ENCODE measurements at places on chromosomes 6 and 20.

DNA sequence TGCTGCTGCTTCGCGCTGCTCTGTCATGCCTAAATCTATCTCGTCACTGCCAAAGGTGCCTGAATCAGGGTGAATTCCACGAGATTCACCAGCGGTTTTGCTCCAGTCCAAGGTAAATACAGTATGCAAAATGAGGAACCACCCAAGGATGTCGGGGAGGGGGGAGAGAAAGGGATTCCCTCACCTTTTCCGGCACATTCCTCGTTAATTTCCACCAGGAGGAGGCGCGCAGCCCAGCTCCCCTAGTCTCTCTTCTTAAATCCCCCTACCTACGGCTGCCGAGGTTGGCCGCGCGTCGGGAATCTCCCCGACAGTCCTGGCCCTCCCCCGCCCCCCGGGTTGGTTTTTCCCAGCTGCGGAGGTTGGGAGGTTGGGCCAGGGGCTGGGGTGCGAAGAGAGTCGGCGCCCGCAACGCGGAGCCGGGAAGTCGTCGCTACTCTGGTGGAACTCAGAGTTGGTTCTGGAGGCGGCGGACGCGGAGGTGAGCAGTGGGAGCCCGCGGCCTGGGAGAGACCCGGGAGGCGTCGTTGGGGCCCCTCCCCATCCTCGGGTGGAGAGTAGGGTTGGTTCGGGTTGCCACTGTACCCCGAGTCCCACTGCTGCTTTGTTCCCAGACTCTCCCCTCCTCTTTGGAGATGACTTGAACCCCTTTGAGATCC lies at the start of gene TPBG:
Gene TPBG, plus strand, starts transcription at position 390 of the 659 bp plus-strand sequence. CDS start 1,145 bp downstream, outside the sequence.
- peak; percentile 86 for DNase-seq

DNA sequence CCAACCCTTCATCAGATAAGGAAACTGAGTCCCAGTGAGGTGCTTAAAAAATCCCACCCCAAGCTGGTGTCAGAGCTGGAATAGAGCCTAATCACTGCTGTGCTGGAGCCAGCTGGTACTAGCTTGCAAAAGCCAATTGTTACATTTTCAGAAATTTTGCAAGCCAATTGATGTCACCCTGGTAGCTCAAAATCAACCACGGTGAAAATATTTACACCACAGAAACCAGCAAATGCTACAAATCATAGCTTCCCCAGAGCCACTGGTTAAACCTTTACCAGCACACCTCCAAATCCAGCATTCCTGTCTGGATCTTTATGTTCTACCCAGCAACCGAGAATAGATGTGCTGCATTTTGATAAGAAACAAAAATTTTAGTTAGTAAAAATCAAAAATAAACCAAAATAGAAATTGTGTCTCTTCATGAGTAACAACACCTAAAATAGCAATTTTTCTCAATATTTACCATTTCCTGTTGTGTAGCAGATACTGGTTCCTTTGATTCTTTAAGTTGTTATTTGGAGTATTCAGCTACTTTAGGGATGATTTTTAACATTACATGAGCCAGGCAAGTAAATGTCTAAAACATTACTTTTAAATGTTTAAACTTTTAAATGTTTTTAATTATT lies 7.2 kb upstream of the LCA5 start:
- no peak for DNase-seq

- DNase-seq: peak; percentile 25
These were observed 87.2 kb downstream of the PDE7B start for GRCh38 chr6:135938576-135939207.

GRCh38 chr6:252775-253535 lies 39.3 kb upstream of the DUSP22 start:
- peak; percentile 66 for DNase-seq

DNA sequence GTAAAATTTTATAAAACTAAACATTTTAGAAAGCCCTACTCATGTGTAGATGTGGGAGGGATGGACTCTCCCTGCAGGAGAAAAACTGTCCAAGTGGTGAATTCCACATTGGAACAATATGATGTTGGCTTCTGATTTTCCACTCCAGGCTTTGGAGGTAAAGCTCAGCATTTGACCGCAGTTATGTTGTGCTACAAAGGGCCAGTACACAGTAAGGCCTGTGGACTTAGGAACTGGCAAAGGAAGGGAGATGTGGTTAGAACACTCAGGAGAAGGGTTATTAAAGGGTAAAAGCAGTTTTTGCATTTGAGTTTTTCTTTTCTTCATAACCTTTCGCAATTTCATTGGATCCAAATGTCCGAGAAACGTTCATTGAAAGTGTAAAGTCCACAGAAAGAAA lies 150.3 kb upstream of the SASH1 start:
- DNase-seq: peak; percentile 59

GRCh38 chr6:54992789-54993188 lies 146.2 kb downstream of the FAM83B start:
- DNase-seq: peak; percentile 45

DNA sequence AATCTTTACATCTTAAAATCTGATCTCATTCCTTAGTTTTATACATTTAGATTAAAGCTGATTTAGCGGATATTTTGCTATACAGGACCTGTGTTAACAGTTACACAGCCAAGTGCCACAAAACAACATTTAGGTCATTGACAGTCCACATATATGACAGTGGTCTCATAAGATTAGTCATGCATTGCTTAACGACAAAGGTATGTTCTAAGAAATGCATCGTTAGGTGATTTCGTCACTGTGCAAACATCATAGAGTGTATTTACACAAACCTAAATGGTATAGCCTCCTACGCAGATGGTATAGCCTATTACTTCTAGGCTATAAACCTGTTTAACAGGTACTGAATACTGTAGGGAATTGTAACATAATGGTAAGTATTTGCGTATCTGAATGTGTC lies 21.6 kb downstream of the ADGRG6 start:
- DNase-seq: peak; percentile 98

- peak; percentile 29 for DNase-seq
These were observed 171.2 kb upstream of the TSHZ2 start for GRCh38 chr20:52800734-52801627.

DNA sequence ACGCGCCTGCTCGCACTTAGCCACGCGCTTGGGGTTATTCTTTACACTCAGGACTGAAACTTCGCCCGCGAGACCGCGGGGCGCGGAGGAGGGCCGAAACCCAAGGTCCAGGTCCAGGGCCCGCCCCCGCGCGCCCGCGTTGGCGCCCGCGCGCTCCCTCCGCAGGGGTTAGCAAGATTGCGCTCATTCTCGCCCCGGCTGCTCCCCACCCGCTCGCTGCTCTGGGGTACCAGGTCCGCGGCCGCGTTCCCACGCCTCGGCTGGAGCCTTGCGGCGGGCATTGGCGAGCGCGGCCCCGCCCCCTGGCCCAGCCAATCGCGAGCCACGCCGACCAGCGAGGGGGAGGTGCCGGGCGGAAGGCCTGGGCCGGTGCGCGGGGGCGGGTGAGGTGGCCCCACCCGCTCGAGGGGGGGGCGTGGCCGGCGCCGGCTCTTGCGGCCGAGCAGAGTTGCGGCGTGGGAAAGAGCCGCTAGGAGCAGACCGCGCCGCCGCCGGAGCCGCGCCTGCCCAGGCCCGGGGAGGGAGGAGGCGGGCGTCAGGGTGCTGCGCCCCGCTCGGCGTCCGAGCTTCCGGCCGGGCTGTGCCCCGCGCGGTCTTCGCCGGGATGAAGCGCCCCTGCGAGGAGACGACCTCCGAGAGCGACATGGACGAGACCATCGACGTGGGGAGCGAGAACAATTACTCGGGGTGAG lies at the start of gene HEY2:
Gene HEY2, plus strand, starts transcription at position 460 of the 692 bp plus-strand sequence. Its CDS starts 145 bp downstream, at position 605.
- DNase-seq: peak; percentile 93

DNA sequence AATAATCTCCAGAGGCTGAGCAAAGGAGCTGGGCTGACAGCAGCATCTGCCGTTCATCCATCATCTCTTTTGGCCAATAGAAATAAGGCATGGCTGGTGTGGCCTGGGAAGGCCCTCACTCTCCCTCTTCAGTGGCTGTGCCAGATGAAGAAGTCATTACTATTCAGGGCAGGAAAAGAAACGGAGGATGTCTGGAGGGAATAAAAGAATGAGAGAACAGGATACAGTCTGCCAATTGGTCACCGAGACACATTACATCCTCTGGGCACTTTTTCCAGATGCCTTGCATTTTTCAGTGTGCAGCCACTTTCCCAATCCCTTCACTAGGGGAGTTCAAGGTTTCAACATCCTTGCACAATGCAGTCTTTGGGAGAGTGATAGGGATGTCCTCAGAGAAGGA lies 32.2 kb upstream of the VGLL2 start:
- DNase-seq: no peak

- peak; percentile 47 for DNase-seq
These were observed 71.4 kb upstream of the UFL1 start for GRCh38 chr6:96450082-96450769.

DNA sequence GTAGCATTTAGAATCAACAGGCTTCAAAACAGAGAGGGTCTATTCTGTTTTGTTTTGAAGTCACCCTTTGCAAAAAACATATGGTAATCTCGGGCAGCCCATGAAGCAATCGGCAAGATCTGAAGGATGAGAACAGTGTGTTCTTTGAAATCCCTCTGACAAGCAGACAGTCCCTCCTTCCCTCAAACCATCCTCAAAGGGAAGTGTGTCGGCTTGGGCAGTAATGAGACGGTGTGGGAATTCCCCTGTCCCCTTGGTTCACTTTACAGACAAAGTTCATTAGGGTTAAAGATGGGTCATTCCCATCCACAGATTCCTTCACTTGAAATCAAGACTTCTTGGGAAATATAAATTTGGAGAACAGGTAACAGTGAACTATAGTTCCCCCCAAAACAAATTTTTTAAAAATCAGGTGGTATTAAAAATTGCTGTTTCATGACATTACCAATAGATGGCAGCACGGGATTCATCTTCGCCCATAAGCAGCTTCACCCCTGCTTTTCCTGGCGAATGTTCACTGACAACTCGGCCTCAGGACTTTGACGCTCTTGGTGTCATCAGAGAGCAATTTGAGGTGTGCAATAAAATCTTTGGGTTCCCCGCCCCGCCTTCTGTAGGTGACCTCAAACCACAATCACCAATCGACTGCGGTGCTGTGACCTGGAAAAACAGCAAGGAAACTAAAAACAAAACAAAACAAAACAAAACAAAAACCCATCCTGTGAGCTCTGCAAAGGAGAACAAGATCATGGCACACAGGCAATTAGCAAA lies 159.3 kb upstream of the TNFAIP3 start:
- DNase-seq: peak; percentile 93

- no peak for DNase-seq
These were observed 77.8 kb downstream of the SYCP2L start for GRCh38 chr6:10964684-10965083.

DNA sequence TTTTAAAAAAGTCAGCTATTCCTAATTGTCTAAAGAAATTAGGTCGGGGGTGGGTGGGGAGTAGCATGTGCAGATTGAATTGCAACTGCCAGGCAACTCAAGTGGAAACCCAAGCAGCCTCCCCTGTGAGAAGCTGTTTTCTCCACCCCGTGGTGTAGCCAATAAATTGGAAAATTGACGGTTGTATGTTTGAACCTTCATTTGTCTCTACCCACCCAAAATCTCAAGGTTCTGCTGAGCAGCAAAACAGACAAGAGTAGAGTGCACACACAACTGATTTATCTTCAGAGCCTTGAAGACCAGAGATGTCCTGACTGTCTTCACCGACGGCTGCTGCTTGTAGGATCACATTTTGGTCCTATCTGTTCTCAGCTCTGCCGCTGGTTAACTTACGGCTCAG lies 88.5 kb downstream of the DTD1 start:
- DNase-seq: no peak

- DNase-seq: no peak
These were observed 115.9 kb downstream of the OTOR start for GRCh38 chr20:16864069-16864468.

DNA sequence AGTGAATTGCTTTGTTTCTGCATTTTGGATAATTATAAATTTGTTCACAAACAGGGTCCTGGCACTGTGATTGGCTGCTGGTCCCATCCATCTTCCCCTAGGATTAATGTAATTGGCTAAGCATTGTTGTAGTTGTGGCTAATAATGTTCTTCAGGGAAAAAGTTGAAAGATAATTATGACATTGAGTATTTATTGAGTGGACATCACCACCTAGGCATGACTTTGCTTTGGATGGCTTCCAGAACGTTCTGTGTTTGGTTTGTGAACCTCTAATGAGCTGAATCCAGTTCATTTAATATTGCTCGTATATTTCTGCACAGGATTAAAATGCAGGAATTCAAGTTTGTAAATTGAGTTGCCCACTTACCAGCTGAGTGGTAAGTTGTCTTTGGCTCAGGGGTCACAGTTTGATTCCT lies 55.1 kb downstream of the ARID1B start:
- DNase-seq: peak; percentile 42

- DNase-seq: no peak
These were observed 184.3 kb downstream of the TFAP2A start for GRCh38 chr6:10230531-10230930.

- DNase-seq: peak; percentile 86
These were observed 32.1 kb upstream of the CENPW start for GRCh38 chr6:126307849-126308248.

GRCh38 chr6:163786995-163787671 lies 372.6 kb downstream of the QKI start:
- DNase-seq: no peak

DNA sequence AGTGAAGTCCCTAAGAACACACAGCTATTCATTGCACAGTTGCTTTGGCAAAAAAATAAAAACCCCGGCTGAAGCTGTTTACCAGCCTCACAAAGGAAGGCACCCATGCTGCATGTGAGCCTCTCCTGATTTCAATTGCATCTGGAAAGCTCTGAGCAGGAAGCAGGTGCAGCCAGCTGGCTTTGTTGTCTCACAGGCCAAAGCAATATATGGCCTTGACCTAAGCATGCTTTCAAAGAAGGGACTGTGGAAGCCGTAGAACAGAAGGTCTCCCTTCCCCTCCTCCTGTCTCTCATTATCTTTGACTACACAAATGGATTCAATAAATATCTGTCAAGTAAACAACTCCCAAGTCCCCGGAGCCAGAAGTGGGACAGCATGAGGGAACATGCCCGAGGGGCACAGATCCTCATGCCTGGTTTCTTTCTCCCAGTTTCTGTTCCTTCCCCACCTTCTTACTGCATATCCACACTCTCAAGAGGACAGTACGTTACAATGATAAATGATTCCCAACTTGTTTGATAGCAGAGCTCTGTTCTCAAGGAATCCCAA lies 57.2 kb upstream of the PCSK2 start:
- DNase-seq: no peak

DNA sequence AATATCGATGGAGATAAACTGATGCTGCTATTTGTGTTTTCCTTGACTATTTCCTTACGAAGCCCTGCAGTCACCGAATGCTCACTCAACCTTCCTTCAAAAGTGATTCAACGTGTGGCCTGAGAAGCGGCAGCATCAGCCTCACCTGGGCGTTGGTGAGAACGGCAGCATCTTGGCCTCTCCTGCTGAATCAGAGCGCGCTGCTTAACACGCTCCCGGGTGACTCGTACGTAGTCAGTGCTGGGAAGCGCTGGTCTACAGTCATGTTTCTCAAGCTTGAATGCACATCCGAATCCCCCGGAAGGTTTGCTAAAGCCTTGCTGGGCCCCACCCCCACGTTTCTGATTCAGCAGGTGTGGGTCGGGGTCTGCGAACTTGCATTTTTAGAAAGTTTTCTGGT lies 214.1 kb upstream of the RREB1 start:
- peak; percentile 94 for DNase-seq
